ENCODE measurements at places on chromosomes 16 and 17. TPM values are rescaled to one million over a fixed set of nuclear protein-coding genes. Genes with fewer than 3 reads are reported as not detected.

Gene NXN
- polyA plus RNA-seq: 33.3 TPM

Gene TMEM238L
- polyA plus RNA-seq: 7.8 TPM

Gene HOXB1
- 0.27 TPM for polyA plus RNA-seq

Gene RHBDL1
- 0.91 TPM for polyA plus RNA-seq

Gene CCL4L2
- polyA plus RNA-seq: 0.26 TPM

Gene FOXN1
- 0.60 TPM for polyA plus RNA-seq

Gene CD300A
- 1.8 TPM for polyA plus RNA-seq

Gene CPHXL2
- not detected for polyA plus RNA-seq

Gene TEX14
- polyA plus RNA-seq: 1.2 TPM

Gene FSCN2
- 2.0 TPM for polyA plus RNA-seq

Gene PFN1
- polyA plus RNA-seq: 513 TPM

Gene KRTAP2-3
- not detected for polyA plus RNA-seq

DNA sequence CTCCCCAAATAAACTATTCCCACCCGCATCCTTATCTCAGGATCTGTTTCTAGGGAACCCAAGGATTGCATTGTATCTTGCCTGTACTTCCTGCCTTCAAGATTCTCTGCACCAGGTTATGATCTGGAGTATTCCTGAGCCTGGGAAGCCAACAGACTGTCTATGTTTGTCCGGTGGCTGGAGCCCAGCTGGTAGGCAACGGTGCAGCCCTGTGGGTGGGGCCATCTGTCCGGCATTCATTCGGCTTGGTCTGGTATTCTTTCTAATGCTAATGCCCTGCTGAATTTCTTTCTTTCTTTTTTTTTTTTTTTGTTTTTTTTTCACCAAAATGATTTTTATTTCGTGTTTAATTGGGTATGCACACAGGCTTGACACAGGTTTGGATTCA, 20.7 kb upstream of the TVP23A start:
- DNase-seq: no peak

DNA sequence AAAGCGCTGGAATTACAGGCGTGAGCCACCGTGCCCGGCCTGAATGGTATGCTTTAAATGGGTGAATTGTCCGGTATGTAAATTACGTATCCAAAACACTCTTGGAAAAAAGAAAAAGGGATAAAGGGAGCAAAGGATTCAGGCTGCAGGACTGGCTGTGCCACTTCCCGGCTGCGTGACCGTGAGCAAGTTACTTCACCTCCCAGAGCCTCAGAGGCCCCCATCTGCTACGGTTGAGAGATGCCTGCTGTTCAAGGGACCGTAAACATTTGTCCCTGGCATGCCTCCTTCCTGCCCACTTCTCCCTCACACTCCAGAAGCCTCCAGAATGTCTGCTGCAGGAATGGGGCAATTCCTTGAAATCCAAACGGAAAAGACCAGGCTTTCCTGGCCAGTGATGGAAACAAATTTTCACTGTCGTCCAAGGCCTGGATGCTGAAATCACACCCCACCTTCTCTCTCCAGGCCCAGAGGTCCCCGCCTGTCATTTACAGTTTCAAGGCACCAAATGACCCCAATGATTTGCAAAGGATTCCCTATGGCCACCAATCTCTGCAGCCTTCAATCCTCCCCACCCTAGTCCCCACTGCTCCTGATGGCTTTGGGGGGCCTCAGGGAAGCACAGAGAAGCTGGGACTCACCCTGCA, 22.9 kb upstream of the LITAF start:
- no peak for DNase-seq

DNA sequence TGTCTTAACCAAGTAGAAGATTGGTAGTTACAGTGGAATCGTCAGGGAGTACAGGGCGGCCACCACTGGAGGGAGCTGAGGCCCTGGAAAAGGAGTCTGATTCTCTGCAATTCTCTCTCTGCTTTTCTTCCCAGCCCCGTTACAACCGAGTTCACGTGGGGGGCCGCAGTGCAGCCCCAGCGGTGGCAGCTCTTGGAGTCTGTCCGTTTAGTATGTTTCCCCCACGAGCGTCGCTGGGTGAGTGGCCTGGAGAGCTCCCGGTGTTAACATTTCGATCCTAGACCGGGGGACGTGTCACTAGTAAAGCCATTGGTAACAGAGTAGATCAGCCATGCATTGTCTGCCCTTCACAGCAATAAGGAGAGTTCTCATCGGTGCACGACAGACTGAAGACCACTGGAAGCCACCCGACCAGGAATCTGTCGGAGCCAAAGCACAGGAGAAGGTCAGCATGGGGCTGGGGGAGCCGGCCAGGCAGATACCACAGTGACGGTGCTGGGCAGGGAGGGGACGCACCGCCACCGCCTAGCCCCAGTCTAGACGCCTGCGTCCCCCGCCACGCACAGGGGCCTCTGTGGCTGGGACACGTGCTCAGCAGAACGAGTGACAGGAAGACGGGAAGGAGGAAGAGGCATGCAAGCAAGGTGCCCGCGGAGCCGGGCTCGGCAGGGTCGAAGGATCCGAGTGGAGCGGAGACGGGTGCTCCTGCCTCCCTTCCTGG, 15.7 kb downstream of the SLC16A3 start:
- no peak for DNase-seq

DNA sequence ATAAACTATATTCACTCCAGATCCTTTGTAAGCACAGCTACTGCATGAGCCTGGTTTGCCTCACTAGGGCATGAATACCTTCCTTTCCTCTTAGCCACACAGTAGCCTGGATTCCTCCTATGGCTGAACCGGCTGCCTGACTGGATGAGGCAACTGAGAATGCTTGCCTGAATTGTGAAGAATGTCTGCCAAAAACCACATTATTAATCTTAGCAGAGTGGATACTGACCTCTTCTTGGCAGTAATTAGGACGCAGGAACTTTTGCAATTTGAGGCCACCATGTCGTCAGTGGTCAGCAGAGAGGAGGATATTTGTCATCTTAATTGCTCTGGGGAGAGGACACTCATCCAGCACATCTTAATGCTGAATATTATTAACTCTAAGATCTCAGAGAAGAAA, 651.8 kb upstream of the GOT2 start:
- peak; percentile 29 for DNase-seq

- no peak for DNase-seq
Measured at GRCh38 chr17:80481284-80482057, 5.1 kb upstream of the NPTX1 start.

- no peak for DNase-seq
Measured at GRCh38 chr17:2063261-2064146, 8.6 kb downstream of the HIC1 start.

DNA sequence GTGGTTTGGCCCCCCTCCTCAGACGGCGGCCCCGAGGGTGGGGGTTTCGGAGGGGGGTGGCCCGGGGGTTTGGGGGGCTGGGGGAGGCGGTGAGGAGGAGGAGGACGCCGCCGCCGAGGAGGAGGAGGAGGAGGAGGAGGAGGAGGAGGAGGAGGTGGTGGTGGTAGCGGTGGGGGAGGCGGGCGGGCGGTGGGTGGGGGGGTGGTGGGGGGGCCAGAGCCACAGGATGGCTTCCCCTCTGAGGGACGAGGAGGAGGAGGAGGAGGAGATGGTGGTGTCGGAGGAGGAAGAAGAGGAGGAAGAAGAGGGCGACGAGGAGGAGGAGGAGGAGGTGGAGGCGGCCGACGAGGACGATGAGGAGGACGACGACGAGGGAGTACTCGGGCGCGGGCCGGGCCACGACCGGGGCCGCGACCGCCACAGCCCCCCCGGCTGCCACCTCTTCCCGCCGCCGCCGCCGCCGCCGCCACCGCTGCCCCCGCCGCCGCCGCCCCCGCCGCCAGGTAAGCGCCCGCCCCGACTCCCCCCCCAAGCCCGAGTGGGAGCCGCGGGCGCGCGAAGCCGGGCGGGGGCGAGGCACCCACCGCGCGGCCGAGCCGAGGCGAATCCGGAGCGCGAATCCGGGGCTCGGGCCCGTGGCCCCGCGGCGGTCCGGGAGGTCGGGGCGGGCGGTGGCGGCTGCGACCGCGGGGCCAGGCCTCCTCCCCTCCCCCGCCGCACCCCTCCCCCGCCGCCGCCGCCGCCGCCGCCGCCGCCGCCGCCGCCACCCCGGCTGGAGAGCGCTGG, 3.8 kb upstream of the CHD3 start:
- no peak for DNase-seq

GRCh38 chr17:56510554-56511342, 82.8 kb upstream of the NOG start:
- DNase-seq: no peak

DNA sequence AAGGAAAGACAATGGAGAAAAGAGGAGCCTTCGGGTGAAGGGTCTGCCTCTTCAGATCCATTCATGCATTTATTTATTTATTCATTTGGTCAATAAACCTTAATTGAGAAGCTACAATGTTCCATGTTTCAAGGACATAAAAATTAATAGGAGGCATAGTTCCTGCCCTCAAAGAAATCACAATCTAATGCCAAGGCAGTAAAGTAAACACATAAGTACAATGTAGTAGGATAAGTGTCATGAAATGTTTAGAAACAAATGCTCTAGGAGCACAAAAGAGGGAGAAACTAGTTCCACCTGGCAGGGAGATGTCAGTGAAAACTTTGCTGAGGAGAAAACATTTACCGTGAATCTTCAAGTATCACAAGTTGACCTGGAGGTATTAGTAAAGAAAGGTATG, 103.5 kb upstream of the NOG start:
- DNase-seq: no peak

GRCh38 chr17:35368081-35368830, 5.2 kb downstream of the SLFN11 start:
- DNase-seq: no peak

DNA sequence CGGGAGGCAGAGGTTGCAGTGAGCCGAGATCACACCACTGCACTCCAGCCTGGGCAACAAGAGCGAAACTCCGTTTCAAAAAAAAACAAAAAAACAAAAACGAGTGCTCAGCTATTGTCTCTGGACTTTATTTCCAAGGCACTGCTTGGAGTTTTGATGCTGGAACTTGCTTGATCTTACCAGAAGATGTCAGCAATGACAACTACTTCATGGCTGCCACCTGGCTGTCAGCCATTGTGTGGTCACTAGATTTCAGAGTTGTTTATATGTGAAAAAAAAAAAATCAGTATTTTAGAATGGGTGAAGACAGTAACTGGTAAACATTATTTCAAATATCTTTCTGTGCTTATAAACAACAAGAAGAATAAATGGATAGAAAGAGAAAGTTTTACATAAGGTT, 26.3 kb upstream of the OR4D1 start:
- DNase-seq: no peak

DNA sequence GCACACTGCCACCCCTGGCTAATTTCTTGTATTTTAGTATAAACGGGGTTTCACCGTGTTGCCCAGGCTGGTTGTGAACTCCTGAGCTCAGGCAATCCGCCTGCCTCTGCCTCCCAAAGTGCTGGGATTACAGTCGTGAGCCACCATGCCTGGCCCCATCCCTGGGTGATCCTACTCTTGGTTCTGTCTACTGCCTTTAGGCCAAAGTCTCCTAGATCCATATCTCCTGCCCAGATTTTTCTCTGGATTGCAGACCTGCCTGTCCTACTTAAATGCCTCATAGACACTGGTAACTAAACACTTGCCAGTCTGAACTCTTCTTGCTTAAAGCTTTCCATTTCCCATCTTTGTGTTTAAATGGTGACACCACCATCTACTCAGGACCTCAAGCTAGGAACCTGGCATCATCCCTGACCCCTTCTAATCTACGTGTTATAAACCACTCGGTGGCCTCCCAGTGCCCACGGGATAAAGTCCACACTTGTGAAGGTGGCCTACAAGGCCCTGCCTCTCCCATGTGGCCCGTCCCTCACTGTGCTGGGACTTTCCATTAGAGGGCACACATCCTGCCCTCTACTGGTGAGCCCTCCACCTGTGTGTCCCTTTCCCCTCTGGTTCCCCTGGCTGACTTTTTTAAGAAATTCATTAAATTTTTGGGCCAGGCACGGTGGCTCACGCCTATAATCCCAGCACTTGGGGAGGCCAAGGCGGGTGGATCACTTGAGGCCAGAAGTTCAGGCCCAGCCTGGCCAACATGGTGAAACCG, 51.1 kb downstream of the USP43 start:
- DNase-seq: no peak

- no peak for DNase-seq
Measured at GRCh38 chr17:76553178-76553908, 13.5 kb downstream of the PRCD start.

GRCh38 chr16:9797306-9797705, 384.9 kb downstream of the GRIN2A start:
- DNase-seq: no peak

GRCh38 chr17:82598256-82599119, 49.8 kb downstream of the WDR45B start:
- DNase-seq: no peak

GRCh38 chr16:80614908-80615671, 74.3 kb downstream of the DYNLRB2 start:
- DNase-seq: no peak

- no peak for DNase-seq
Measured at GRCh38 chr17:21376759-21377690, 868 bp downstream of the KCNJ12 start.

- DNase-seq: no peak
Measured at GRCh38 chr17:79595921-79596320, 14.9 kb downstream of the RBFOX3 start.

- peak; percentile 86 for DNase-seq
Measured at GRCh38 chr16:86911437-86911958, 333.1 kb downstream of the FOXL1 start.

DNA sequence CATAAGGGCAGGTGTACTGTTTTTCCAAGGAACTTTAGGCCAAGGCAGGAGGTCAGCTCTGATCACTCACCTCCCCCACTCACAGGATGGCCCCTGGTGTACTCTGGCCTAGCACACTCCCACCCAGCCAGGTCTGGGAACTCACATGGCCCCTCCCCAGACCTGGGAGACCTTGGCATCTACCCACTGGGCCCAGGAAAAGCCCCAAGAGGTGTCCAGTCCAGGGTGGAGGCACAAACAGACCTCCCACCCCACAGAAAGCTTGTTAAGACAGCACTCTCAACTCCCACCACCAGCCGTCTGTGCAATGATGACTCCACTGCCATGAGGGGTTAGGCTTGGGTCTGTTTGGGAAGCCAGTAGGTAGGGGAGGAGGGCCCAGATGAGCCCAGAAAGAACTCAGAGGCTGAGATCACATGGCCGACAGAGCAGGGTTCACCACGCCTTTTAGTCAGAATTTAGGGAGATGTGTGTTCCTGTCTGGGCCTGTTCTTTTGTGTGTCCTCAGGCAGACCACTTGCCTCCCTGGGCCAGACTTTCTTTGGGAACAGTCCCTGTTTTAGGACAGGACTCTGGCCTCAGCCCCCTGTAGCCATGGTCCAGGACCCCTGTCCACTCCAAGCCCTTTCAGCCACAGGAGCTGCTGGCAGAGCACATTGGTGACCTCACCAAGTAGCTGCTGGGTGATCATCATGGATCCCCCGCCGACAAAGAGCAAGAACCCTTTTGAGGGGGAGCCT, 12.1 kb upstream of the CBFB start:
- no peak for DNase-seq

DNA sequence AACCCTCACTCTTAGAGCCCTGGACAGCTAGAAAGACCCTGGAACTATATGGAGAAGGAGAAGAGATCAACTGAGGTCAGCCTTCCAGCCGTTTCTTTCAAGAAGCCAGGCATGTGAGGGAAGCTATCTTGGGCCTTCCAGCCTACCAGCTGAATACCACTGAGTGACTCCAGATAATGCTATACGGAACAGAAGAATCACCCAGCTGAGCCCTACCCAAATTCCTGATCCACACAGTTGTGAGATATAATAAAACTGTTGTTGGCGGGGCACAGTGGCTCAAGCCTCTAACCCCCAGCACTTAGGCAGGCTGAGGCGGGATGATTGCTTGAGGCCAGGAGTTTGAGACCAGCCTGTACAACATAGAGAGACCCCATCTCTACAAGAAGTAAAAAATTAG, 26.2 kb upstream of the MYH10 start:
- no peak for DNase-seq

All from right renal pelvis (tissue), 4 donors.